AML-193 (cell line): ENCODE measurements at places on chromosomes 3 and 15.

DNA sequence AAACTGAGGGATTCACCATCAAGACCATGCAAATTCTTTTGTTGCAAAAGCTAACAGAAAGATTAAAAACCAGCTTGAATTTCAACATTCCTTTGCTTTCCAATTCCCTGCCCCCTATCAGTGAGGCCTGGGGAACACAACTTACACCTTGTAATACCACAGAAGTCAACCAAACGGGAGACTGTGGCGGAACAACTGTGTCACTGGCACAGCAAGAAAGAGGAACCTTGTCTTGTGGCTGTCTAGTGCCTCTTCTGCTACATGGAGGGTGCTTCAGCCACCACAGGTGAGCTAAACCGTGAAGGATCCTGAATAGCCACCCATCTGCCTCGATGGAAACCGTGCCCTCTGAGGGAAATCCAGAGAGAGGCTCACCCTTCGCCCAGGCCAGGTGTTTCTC lies 11.4 kb downstream of the CCDC12 start:
- peak; percentile 98 for DNase-seq

DNA sequence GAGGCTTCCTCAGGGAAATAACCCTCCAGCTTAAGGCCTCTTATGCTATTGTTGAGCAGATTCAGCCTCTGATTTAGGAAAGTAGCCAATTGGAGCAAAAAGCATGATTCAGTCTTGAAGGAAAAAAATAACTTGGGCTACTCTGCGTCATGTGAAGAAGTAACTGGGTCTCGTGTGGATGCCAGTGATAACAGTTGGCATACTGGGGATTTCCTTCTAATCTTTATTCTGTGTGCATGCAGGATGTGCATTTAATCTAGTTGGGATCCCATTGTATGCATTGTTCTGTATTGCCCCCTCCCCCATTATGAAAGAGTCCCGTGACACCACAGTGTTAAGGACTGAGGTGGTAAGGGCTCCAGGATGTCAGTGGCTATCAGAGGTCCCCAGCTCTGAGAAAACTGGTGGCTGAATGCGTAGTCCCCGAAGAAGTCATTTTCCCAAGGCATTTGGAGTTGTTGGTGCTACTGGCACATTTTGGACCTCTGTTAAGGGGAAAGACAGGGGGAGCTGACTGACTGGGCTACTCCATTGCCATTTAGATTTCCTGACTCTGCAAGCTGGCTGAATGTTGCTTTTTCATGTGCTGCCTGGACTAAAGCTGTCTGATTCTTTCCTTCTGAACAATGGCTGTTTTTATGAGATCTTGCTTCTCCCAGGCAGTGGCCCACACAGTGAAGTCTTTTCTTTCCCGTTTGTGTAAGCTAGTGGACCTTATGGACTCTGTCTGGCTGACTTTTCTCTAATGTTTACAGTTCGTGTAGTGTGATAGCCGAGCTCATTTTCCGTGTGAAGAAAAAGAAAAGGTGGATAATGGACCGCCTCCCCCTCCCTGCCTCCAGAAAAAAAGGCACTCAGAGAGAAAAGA lies 38.4 kb upstream of the TRAK1 start:
- no peak for DNase-seq

GRCh38 chr15:52803467-52804306 lies 13.6 kb upstream of the ONECUT1 start:
- DNase-seq, result no peak

- DNase-seq, result no peak
These were observed 1.6 kb upstream of the WDR82 start for GRCh38 chr3:52280050-52280461.

DNA sequence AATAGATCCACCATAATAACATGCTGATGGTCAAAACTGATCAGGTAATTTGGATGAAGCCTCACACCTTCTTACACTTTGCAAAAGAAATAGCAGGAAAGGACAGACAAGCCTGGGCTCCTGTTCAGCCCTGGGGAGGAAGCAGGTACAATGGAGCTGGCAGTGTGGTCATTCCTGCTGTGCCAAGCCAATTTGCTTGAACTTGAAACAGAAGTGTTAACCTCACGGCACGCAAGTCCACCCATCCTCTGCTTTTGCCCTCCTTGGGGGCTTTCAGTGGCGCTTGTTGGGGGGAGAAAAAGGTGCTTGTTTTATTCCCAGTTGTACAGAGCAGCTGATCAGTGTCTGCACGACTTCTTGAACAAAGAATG lies 36.8 kb upstream of the RFTN1 start:
- DNase-seq, result no peak

- no peak for DNase-seq
These were observed 148.3 kb upstream of the LMCD1 start for GRCh38 chr3:8353364-8353763.

GRCh38 chr3:16496408-16497222 lies 16.9 kb downstream of the RFTN1 start:
- no peak for DNase-seq

GRCh38 chr3:31659246-31659645 lies 126.5 kb downstream of the STT3B start:
- no peak for DNase-seq

DNA sequence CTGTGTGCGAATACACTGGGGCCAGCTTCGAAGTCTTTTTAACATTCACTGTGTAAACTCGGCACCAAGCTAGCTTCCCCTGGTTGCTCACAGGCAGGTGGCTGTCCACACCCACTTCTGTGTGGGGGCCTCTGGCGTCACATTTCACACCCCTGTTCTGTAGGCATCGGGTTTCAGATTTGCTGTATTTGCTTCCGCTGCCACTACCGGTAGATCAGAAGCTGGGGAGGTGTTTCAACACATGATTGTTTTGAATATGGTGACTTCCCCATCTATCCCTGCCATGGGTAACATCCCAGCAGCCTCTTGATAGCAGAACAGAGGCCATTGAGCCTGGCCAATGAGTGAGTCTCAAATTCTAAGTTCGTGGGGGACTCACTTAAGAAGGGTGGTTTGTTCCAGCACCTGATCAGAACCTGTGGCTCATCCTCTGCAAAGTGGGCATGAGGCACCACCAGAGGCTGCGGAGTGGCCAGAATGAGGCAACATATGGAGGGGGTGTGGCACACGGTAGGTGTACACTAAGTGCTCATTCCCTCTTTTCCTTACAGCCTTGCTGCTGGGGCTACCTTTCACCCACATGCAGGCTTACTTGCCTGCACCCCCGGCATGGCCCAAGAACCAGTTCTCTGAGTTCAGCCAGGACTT lies 61.5 kb downstream of the IQSEC1 start:
- DNase-seq, result peak; percentile 90

GRCh38 chr3:53161820-53162671 lies 1.0 kb downstream of the PRKCD start:
- DNase-seq, result peak; percentile 39

- DNase-seq, result no peak
These were observed 25.3 kb downstream of the ZBBX start for GRCh38 chr3:167354751-167355150.

GRCh38 chr3:20870106-20870899 lies 684.3 kb upstream of the SGO1 start:
- DNase-seq, result no peak

DNA sequence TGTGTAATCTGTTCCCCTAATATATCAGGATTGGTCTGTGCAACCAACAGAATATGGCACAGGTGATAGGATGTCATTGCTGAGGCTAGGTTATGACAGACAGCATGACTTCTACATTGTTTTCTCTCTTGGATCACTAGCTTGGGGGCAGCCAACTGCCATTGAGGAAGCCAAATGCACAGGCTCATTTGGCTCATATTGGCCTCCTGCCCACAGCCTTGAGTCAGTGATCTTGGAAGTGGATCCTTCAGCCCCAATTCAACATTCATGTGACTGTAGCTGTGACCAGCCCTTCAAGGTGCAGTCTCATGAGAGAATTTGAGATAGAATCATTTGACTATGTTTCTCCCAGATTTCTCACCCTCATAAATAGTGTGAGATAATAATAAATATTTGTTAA lies 675.6 kb downstream of the GRM7 start:
- no peak for DNase-seq

- DNase-seq, result no peak
These were observed 330.9 kb upstream of the C2CD4B start for GRCh38 chr15:62495670-62496614.

- DNase-seq, result no peak
These were observed 21.8 kb upstream of the RBP1 start for GRCh38 chr3:139561255-139561817.

GRCh38 chr15:81589671-81590070 lies 215.7 kb upstream of the TMC3 start:
- no peak for DNase-seq

DNA sequence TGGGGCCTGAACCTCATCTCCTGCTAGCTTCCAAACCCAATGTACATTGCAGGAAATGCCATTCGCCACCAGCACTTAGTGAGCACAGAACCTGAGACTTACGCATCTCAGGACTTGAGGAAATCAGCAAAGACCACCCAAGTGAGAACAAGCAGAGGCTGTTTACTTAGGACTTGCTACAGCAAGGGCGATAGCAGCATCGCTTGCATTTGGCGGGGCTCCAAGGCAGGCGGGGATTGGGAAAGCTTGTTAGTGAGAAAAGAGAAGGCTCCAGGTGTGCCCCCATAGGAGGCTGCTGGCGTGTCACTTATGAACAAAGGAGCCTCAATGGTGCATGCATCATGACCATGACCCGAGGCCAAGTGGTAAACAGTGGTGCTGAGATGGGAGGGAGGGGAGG lies 19.7 kb downstream of the SLC6A20 start:
- no peak for DNase-seq

GRCh38 chr15:50767332-50767861 lies 1.9 kb upstream of the SPPL2A start:
- DNase-seq, result no peak

- DNase-seq, result no peak
These were observed 183.8 kb upstream of the KCNMB2 start for GRCh38 chr3:178352326-178353005.

DNA sequence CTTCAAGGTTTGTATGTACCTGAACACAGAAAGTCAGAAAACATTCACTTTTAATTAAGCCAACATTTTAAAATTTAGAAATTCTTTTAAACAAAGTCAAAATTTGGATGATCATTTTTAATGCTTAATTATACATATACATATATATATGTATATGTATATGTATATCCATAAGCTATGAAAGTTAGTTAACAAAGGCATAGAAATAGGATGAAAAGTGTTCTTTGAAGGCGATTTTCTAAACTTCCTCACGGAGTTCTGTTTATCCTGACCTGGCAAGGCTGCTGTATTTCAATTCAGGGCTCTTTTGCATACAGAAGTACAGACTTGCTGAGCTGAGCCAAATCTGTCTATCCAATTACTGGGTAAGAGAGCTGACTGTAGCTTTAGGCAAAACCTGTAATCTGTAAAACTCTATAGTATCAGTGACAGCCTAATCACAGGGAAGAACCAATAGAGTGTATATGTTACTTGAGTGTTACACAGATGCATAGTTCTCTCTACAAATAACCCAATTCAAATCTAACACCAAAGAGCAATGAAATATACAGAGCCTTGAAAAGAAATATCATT lies 32.1 kb upstream of the THRB start:
- DNase-seq, result no peak

- DNase-seq, result no peak
These were observed 329.8 kb downstream of the MCTP2 start for GRCh38 chr15:94561036-94561689.

GRCh38 chr3:57673156-57673555 lies 19.7 kb downstream of the DENND6A start:
- DNase-seq, result peak; percentile 52

DNA sequence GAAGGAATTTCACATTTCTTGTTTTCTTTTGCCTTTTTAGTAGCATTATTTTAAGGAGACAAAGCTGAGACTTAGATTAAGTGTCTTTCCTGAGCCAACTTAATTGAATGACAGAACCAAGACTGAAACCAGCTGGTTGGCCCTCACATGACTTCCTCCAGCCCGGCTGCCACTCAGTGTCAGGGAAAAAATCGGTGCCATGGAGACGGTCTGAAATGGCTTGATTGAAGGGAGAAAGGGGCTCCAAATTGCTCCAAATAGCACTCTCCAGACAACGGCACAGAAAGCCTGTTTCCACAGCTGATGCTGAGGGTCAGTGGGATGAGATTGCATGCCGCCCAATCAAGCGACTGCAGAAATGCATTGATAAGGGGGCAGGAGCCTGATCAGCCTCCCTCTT lies 475.2 kb upstream of the IL12A start:
- no peak for DNase-seq

- peak; percentile 90 for DNase-seq
These were observed 4.8 kb upstream of the CSK start for GRCh38 chr15:74776821-74777768.

- DNase-seq, result peak; percentile 20
These were observed 25.7 kb upstream of the GOLIM4 start for GRCh38 chr3:168121184-168122017.

DNA sequence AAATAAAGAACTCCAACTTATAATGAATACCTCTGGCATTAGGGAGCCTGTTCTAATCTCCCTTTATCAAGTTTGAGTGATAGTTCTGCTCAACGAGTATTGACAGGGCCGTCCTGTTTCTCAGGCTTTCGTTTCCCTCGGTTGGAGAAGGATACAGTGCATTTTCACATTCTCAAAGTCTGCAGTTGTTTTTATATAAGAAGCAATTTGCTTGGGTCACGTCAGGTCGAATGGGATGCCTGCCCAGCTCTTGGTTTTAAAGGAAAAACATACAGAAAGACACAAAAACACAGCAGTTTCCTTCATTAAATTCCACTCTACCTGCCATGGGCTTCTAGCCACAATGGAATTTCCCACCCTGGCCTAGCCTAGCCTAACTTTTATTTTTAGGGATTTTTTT lies 366.3 kb downstream of the TIGIT start:
- no peak for DNase-seq

GRCh38 chr3:28268989-28269388 lies 27.6 kb downstream of the CMC1 start:
- no peak for DNase-seq

GRCh38 chr15:73683777-73684580 lies at the start of gene CD276:
CD276 (plus strand) TSS chr15:73684383; CDS start chr15:73699640, 15,257 bp downstream.
- no peak for DNase-seq

- no peak for DNase-seq
These were observed 199.6 kb downstream of the TJP1 start for GRCh38 chr15:29622637-29623036.

DNA sequence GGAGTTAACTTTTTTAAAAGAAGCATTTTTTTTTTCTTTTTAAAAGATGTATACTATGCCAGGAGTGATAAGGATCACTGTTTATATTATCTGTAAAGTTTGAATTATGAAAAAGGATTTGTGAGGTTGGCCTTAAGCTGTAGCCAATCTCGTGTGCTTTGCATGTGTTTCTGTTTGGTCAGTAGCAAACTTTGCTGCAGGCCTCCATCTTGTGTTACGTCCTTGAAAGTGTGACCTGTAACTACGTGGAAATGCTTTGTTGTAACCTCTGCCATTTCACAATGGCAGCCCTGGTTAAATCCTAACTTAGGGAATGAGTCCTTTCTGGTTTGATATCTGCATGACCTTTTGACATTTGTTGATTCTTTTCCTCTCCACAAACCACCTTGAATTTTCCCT lies 1345.6 kb downstream of the NSUN3 start:
- no peak for DNase-seq
